ENCODE measurements at places on chromosomes 3 and 15. TPM values are rescaled to one million over a fixed set of nuclear protein-coding genes. Genes with fewer than 3 reads are reported as not detected.
A peak's percentile ranks its signal among the peaks of the same experiment; 100 is the strongest.

DNA sequence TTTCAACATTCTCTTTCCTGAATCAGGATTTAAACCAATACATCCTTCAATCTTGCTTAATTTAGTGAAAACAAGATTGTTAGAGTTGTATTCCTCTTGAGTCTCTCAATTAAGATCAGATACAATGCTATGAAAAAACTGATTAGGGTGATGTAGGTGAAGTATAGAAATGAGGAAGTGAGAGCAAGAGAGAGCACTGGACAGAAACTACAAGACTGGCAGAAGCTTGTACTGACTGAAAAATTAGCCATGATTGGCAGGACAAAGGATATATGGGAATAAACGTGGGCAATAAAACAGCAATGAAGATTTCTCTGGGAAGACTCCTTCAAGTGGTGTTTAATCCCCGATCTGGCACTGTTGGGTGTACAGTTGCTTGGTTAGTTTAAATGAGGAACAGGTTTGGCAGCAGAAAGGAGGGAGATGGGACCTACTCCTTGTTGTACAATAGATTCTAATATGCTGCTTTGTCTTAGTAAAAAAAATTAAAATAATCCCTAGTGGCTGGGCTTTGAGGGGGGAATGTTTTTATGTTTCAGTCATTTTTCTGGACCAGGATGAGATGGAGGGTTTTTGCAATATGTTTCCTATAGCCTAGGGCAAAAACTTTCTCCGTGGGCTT is 252.7 kb downstream of the SLC9A9 start:
- DNase-seq: no peak

- no peak for DNase-seq
Observed at GRCh38 chr15:88648357-88649214, 9.8 kb downstream of the ISG20 start.

DNA sequence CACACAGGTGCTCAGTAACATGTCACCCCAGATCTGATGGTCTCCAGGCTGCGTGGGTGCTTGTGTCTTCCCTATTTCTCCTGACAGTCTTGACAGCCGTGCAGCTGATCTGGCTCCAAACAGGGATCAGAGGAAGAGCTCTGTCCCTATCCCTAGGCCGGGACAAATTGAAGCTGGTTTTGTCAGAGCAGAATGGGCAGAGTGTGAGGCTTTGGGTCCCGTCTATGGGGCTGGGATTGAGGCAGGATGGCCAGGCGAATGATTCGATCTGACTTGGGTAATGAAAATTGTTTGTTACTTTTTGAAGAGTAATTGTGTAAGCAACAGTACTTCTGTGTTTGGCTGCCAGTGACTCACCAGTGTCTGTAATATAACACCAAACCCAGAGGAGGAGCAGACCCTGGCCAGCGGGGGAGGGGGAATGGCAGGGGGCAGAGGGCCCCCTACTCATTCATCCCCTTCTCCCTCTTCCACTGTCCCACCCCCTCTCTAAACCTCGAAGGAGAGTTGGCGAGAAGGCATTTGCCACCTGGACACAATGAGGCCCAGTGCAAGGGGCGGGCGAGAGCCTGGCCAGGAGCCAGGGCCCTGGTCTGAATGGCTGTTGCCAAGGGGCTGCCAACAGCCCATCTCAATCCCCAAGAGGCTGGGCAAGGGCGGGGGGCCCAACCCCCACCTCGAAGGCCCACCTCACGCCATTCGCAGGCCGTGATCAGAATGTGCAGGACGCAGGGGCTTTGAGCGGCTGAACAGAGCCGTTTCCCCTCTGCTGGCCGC is 4.9 kb upstream of the MAGEF1 start:
- DNase-seq: peak; percentile 12

Gene MAGI1
- total RNA-seq: 25.3 TPM

Measured in HepG2 (cell line).